ENCODE measurements at places on chromosomes 6 and 20.

GRCh38 chr6:131997429-131998153 lies 46.4 kb upstream of the CCN2 start:
- DNase-seq: no peak

DNA sequence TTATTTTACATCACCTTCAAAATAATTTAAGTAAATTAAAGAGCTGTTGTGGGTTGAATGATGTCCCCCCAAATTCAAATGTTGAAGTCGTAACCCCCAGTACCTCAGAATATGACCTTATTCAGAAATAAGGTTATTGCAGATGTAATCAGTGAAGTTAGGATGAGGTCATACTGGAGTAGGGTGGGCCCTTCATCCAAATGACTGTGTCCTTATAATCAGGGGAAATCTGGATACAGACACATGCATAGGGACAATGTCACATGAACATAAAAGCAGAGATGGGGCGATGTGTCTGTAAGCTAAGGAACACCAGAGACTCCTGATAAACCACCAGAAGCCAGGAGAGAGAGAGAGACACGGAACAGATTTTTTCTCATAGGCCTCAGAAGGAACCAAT lies 13.3 kb upstream of the IL20RA start:
- DNase-seq: no peak

GRCh38 chr20:31788578-31788977 lies 30.6 kb upstream of the MYLK2 start:
- DNase-seq: no peak

GRCh38 chr6:87431263-87431662 lies 23.5 kb downstream of the CFAP206 start:
- DNase-seq: no peak

GRCh38 chr20:9109566-9109965 lies 40.7 kb downstream of the PLCB4 start:
- no peak for DNase-seq

DNA sequence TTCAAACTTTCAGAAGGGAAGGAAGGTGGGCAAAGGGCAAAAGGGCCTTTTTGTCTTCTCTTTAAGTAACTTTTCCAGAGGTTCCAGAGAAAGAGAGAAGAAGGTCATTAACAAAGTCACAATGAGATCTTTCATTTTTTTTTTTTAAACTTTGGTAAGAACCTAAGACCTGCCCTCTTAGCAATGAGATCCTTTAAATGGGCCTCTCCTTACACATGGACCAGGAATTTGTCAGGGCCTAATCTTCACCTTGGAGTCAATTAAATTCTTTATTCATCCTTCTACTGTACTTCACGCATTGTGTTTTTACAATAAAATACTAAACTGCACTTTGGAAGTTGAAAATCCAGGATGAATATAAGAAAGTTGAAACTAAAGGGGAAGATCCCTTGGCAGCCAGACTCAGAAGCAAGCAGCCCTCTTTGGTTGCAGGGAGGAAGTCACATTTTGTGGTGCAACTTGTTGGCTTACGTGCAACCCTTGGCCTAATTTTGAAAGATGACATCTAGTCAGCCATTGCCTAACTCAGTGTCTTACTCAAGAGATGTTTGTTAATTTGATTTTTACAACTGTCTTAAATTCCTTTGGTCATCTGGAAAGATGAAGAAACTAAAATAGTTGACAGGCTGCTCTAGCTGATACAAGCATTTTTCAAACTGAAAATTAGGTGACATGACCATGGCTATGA lies 11.9 kb upstream of the TMEM170B start:
- DNase-seq: no peak

DNA sequence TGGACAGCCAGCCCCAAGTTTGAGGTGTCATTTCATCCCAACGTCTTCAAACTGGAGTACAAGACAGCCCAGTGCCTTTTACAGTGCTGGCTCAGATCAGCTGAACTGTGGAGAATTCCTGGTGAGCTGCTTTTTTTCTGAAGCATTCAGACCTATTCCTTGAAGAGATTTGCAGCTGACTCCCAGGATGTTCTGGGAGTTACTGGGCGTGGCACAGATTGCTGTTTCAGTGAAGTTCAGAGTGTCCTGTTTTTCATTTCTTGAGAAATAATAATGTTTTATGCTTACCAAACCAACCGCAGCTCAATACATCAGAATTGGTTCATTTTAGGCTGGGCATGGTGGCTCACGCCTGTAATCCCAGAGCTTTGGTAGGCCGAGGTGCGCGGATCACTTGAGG lies 33.4 kb upstream of the SRPK1 start:
- no peak for DNase-seq

DNA sequence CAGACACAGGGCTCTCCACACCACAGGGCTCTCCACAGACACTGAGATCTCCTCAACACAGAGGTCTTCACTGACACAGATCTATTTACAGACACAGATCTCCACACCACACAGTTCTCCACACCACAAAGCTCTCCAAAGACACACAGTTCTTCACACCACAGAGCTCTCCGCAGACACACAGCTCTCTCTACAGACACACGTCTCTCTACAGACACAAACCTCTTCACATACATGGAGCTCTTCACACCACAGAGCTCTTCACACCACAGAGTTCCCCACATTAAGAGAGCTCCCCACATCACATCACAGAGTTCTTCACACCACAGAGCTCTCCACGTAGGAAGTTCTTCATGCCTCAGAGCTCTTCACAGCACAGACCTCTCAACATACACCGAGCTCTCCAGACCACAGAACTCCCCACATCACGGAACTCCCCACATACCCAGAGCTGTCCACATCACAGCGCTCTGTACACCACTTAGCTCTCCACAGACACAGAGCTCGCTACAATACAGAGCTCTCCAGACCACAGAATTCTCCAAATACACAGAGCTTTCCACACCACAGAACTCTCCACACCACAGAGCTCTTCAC lies 53.9 kb downstream of the ERMARD start:
- DNase-seq: no peak

GRCh38 chr6:70860920-70861319 lies 95.9 kb downstream of the B3GAT2 start:
- DNase-seq: no peak

DNA sequence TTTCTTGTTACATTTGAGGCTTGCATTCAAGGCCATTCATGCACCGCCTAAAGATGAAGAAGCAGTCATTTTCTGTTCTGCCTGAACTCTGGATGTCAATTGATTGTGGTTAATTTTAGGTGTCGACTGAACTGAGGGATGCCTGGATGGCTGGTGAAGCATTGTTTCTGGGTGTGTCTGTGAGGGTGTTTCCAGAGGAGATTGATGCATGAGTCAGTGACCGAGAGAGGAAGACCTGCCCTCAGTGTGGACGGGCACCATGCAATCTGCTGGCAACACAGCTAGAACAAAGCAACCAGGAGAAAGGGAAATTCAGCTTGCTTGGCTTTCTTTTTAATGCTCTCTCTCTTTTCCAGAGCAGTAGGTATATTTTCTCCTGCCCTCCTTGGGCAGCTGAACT lies 164.1 kb upstream of the ECI2 start:
- no peak for DNase-seq

GRCh38 chr6:113437566-113437965 lies 419.6 kb upstream of the MARCKS start:
- no peak for DNase-seq

DNA sequence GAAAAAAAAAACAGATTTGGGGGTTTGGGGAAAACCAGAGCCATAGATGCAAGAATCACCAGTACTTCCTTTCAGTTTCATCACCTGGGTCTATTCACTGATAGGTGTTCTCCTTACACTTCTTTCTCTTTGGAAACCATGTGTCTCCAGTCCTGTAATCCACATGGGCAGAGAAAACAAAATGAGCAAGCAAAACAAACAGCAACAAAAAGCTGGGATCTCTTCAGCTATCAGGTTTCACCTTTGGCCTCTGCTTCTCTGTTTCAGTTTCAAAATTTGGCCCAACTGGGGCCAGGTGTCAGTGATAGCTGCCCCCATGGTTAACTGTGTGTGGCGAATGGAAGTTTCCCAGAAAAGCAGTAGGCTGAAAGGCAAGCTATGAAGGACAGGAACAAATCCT lies 220.0 kb upstream of the THBS2 start:
- DNase-seq: no peak

GRCh38 chr6:143586557-143586956 lies 75.0 kb upstream of the FUCA2 start:
- no peak for DNase-seq

DNA sequence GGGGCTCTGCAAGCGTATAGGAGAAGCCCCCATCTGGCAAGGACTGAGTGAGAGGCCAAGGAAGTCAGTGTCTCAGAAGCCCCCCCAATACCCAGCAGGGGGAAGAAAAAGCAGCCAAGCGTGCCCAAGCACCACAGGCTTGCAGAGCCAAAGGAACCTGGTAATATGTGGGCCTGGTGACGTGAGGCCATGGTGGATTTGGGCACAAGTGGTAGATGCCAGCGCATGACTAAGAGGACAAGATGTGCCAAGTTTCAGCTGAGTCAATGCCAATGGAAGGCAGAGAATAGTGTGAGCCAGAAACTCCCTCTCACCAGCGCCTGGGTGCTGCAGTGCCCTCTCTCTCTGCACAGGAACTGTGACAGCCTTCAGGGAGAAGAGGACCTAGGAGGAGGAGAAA lies 110.0 kb downstream of the QRSL1 start:
- DNase-seq: no peak

DNA sequence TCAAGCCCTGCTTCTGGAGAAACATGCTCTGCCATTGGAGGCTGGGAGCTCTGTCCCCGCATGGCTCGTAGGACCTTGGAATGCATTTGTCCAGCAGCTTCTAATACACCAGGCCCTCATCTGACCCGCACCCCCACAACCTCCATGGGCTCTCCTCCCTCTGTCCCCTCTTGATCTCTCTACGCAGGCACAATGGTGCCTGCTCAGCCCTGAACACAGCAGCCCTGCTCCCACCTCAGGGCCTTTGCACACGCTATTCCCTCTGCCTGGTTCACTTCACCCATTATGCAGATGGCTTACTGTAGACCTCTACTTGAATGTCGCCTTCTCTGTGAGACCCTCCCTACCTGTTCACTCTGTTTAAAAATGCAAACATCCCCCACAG lies 27.0 kb upstream of the PTGIS start:
- DNase-seq: no peak
